ENCODE measurements at places on chromosomes 5 and 9. TPM values are rescaled to one million over a fixed set of nuclear protein-coding genes. Genes with fewer than 3 reads are reported as not detected.

Gene CTSL
- total RNA-seq: 38.6 TPM

Gene GKAP1
- 22.0 TPM for total RNA-seq

Gene GPR150
- not detected for total RNA-seq

Gene PDE6A
- total RNA-seq: not detected

Gene ITGA1
- total RNA-seq: 6.4 TPM

Gene GPR151
- total RNA-seq: not detected

DNA sequence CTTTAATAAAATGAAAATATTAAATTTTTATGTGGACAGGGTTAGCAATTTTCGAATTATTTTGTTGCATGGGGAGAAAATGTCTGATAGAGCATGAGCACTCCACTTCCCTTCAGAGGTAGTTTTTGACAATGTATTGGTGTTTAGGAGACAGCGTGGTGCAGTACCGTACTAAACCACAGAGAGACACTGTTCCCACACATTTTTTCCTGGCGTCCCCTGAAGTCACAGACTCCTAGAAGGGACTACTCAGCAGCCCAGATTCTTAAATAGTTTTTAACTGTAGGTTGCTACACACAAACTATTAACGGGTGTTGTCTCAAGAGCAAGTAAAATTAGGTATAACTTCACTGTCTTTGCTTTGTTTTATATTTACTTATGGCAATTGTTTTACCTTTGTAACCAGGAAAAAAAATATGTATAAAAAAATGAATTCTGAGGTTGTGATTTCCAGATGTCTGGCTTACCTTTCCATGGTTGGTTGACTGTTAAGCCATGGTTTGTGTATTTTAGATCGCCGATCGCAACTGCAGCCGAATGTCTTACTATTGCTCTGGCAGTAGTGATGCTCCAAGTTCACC, 171.2 kb downstream of the DOCK8 start:
- no peak overlapping the region for H3K27ac ChIP-seq
- no peaks in the 10 kb centered on the region for H3K4me1 ChIP-seq
- no peak overlapping the region for H3K4me3 ChIP-seq
- H3K27me3 ChIP-seq: no peaks in the 10 kb centered on the region

GRCh38 chr5:139470821-139471300, at the start of gene SMIM33:
TSS of gene SMIM33 (plus strand) at chr5:139471004. CDS start at chr5:139471122, 118 bp downstream.
- no peaks in the 10 kb centered on the region for H3K36me3 ChIP-seq
- DNase-seq: no peak
- H3K27me3 ChIP-seq: peaks cover 19% of the 10 kb centered on the region
- no peaks in the 10 kb centered on the region for H3K4me1 ChIP-seq

GRCh38 chr9:120925535-120926396, 830 bp downstream of the TRAF1 start:
- H3K27ac ChIP-seq: no peak overlapping the region
- no peaks in the 10 kb centered on the region for H3K36me3 ChIP-seq
- no peak overlapping the region for H3K4me3 ChIP-seq
- peaks cover 11% of the 10 kb centered on the region for H3K27me3 ChIP-seq
- no peak for DNase-seq

- peaks cover 1% of the 10 kb centered on the region for H3K4me1 ChIP-seq
- no peaks in the 10 kb centered on the region for H3K36me3 ChIP-seq
- H3K27me3 ChIP-seq: peaks cover 64% of the 10 kb centered on the region
- DNase-seq: no peak
- no peak overlapping the region for H3K4me3 ChIP-seq
- no peak overlapping the region for H3K27ac ChIP-seq
These were observed 95.3 kb downstream of the IRX2 start for GRCh38 chr5:2656206-2656605.

DNA sequence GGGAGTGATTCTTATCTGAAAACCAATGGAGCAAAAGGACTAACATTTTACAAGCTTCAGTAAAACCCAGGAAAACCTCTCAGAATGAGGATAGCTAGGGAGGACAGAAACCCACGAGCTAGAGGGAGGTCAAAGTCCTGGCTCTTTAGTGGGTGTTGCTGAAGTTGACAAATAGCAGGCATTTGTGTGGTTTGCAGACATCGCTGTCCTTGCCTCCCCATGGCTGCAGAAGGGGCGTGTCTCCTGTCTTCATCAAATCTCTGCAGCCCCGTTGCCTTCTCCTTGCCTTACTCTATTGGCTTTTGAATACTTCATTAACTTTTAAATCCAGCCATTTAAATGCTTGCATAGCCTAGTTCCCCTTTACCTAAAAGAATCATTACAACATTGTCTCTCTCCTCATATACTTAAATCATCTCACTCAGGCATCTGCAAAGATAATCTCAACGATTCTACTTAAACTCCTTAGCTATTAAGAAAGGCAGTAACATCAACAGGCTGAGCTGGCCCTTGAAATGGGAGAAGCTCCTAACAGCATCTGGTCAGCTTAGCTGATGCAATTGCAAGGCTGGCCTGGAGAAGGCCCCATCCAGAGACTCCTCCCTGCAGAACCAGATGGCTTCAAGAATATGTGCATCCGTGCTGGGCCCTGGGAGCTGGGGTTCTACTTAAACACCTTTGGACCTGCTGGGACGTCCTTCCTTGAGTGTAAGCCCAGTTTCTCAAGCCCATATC, 152.8 kb upstream of the TAS2R1 start:
- DNase-seq: no peak
- H3K36me3 ChIP-seq: no peaks in the 10 kb centered on the region
- no peak overlapping the region for H3K27ac ChIP-seq
- no peak overlapping the region for H3K4me3 ChIP-seq

GRCh38 chr9:5632540-5632939, 3.6 kb downstream of the RIC1 start:
- peaks cover 18% of the 10 kb centered on the region for H3K4me1 ChIP-seq
- no peaks in the 10 kb centered on the region for H3K27me3 ChIP-seq
- peaks cover 21% of the 10 kb centered on the region for H3K36me3 ChIP-seq
- H3K4me3 ChIP-seq: no peak overlapping the region
- DNase-seq: no peak

- no peak overlapping the region for H3K4me3 ChIP-seq
- H3K36me3 ChIP-seq: no peaks in the 10 kb centered on the region
- no peak for DNase-seq
- H3K27ac ChIP-seq: no peak overlapping the region
- peaks cover 11% of the 10 kb centered on the region for H3K4me1 ChIP-seq
These were observed 117.7 kb upstream of the NR3C1 start for GRCh38 chr5:143521141-143521540.

DNA sequence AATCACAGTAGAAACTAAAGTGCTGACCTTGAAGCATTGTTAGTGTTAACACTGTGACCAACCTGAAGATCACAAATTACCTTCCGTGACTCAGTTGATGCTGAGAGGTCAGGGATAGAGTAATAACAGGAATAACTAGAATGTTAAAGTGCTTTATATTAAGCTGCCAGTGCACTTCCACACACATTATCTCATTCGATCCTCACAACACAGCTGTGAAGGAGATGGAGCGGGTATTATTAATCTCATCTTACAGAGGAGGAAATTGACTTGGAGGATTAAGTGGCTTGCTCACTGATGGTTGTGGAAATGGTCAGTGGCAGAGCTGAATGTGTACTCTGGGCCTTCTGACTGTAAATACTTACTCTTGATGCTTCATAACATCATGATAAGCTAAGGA, 252.5 kb upstream of the DMRT1 start:
- no peak for DNase-seq
- H3K4me1 ChIP-seq: peaks cover 1% of the 10 kb centered on the region
- no peaks in the 10 kb centered on the region for H3K27me3 ChIP-seq
- H3K27ac ChIP-seq: no peak overlapping the region
- peaks cover 24% of the 10 kb centered on the region for H3K36me3 ChIP-seq

DNA sequence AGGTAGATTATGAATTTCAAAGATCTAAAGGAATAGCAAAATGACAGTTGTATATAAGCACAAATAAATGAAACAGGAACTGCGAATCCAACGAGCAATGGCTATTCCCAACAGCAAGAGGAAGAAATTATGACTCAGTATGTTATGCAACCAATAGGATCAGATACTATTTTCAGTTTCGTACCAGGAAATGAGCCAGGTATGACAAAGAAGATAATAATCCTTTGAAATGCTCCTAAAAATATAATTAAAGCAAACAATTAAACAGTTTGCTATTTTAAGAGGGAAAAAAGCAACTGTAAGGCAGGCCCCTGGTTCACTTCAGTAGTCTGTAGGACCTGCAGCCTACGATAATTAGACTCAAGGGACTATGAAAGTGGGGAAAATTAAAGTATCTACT, 58.9 kb downstream of the AUH start:
- peaks cover 3% of the 10 kb centered on the region for H3K36me3 ChIP-seq
- no peaks in the 10 kb centered on the region for H3K27me3 ChIP-seq
- H3K4me3 ChIP-seq: no peak overlapping the region
- peaks cover 12% of the 10 kb centered on the region for H3K4me1 ChIP-seq
- no peak overlapping the region for H3K27ac ChIP-seq
- no peak for DNase-seq

GRCh38 chr9:91681461-91682305, 258.1 kb upstream of the NFIL3 start:
- H3K27ac ChIP-seq: no peak overlapping the region
- DNase-seq: peak; percentile 76
- H3K4me3 ChIP-seq: peak overlapping the region; percentile 47
- peaks cover 10% of the 10 kb centered on the region for H3K27me3 ChIP-seq
- H3K36me3 ChIP-seq: no peaks in the 10 kb centered on the region

- peaks cover 5% of the 10 kb centered on the region for H3K4me1 ChIP-seq
- no peak overlapping the region for H3K4me3 ChIP-seq
- H3K36me3 ChIP-seq: no peaks in the 10 kb centered on the region
- H3K27ac ChIP-seq: no peak overlapping the region
- peaks cover 7% of the 10 kb centered on the region for H3K27me3 ChIP-seq
These were observed 145.7 kb downstream of the IRX1 start for GRCh38 chr5:3741374-3741770.

DNA sequence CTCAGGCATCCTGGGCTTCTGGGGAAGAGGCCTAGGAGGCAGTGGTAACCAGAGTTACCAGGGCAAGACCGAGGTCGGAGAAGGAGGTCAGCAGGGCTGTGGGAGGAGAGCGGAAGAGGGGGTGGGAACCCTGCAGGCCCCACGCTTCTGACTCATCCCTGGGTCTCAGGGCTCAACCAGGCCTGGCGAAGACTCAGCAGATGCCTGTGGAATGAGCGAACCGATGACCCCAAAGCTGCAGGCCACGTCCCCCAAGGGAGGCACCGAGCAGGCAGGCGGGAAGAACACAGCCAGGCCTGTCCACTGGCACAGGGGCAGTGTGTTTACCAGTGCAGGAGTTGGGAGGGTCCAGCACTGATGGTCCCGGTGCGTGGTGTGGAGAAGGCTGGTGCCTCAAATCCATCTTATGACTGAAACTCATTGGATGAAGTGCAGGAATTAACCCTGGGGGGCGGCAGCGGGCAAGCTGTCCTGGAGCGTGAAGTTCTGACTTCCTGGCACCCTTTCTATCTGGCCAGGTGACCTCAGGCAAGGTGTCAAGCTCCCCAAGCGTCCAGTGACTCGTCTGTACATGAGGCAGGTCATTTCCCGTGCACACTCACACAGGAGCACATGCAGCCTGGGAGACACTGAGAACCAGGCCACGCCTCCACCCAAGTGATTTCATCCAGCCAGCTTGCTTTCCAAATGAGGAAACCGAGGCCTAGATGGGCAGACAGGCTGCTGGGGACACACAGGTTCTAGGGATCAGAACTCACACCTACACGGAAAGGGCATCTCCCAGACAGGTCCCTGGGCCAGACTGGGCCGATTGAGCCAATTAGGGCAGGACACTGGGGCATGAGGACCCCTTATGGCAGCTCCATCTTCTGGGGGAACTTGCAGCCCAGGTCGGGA, 69.1 kb downstream of the ADAMTS2 start:
- no peak overlapping the region for H3K4me3 ChIP-seq
- peaks cover 16% of the 10 kb centered on the region for H3K27me3 ChIP-seq
- DNase-seq: no peak

GRCh38 chr5:98827161-98827560, 53.7 kb downstream of the RGMB start:
- H3K4me3 ChIP-seq: no peak overlapping the region
- DNase-seq: no peak
- H3K4me1 ChIP-seq: no peaks in the 10 kb centered on the region
- no peaks in the 10 kb centered on the region for H3K36me3 ChIP-seq

DNA sequence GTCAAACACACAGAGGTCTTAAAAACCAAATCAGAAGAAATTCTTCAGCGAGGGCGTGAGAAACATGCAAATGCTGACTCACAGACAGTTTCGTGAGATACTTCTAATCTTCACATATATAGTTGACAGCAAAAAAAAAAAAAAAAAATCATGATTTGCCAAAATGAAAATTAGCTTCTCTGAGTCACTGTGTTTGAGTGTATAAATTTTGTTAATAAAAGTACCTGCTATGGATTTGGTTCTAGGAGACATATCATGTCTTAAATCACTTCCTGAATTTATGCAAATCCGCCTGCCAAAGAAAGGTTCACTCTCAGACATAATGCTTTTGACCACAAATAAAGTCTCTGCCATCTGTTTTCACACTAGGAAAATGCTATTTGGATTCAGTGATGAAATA, 114.3 kb downstream of the SLC1A3 start:
- H3K27me3 ChIP-seq: peaks cover 7% of the 10 kb centered on the region
- no peak overlapping the region for H3K4me3 ChIP-seq
- H3K4me1 ChIP-seq: no peaks in the 10 kb centered on the region
- no peaks in the 10 kb centered on the region for H3K36me3 ChIP-seq

DNA sequence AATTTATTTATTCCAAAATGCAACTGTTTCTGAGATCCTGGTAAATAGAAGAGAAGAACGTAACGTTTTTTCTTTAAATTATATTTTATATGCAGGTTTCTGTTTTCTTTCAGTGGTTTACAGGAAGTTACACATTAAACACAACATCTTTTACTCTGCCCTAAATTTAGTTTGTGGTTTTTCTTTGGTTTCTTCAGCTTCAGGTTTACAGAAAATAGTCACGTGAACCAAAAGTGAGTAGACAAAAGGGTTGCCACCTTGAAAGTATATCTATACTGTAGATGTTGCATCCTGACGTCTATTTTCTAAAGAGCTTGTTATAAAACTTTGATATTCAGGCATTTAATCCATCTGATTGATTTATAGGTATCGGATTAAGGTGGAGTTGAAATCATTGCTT, 1236.6 kb downstream of the MAT2B start:
- H3K27me3 ChIP-seq: no peaks in the 10 kb centered on the region
- H3K27ac ChIP-seq: no peak overlapping the region
- peaks cover 1% of the 10 kb centered on the region for H3K4me1 ChIP-seq
- H3K4me3 ChIP-seq: no peak overlapping the region
- DNase-seq: no peak
- no peaks in the 10 kb centered on the region for H3K36me3 ChIP-seq

DNA sequence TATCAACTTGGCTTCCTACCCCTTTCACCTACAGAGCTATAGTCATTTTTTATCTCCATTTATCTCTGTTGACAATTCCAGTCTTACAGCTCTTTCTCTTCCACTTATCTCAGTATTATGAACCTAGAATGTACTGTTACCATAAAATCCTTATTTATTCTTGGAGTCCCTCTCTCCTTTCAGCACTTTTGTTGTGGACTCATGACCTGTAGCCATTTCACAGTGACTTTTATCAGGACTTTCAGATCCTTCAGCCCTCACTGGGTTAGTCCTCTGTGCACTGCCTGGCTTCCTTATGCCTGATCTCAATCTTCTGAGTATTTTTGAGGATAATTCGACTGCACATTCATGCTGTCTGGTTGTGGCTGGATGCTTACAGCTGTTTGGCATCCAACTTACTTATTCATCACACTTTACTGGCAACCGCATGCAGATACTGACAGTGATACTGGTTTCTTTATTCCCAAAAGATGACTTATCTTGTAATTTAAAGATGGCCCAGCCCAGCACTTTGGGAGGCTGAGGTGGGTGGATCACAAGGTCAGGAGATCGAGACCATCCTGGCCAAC, 293.3 kb downstream of the MAN2A1 start:
- no peak overlapping the region for H3K27ac ChIP-seq
- DNase-seq: no peak
- H3K4me3 ChIP-seq: no peak overlapping the region
- no peaks in the 10 kb centered on the region for H3K36me3 ChIP-seq
- no peaks in the 10 kb centered on the region for H3K27me3 ChIP-seq
